ENCODE measurements at places on chromosomes 11 and 22. TPM values are rescaled to one million over a fixed set of nuclear protein-coding genes. Genes with fewer than 3 reads are reported as not detected.

DNA sequence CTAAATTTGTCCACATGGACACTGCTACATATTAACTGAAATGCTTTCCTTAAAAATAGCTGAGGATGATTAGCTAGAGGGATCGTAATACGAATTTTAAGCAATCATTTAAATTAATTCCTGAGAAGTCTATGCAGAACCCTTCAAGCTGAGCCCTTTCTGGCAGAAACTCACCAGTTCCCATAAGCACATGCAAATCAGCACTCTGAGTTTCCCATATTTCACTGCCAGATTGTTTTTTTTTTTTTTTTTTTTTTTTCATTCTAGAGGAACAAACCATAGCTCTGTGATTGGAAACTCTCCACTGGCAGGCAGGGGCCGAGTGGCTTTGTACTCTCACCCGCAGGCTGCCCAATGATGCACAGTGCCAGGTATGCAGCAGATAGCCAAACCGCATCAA lies 145.6 kb downstream of the EFCAB6 start:
- no peaks in the 10 kb centered on the region for H3K4me1 ChIP-seq
- H3K27me3 ChIP-seq, result peaks cover 2% of the 10 kb centered on the region
- H3K36me3 ChIP-seq, result no peaks in the 10 kb centered on the region
- no peak overlapping the region for H3K4me3 ChIP-seq

GRCh38 chr11:45904309-45904915 lies 2.7 kb downstream of the FREY1 start:
- H3K4me1 ChIP-seq, result peaks cover 18% of the 10 kb centered on the region
- DNase-seq, result no peak
- no peak overlapping the region for H3K27ac ChIP-seq
- H3K27me3 ChIP-seq, result no peaks in the 10 kb centered on the region
- no peak overlapping the region for H3K4me3 ChIP-seq
- peaks cover 1% of the 10 kb centered on the region for H3K36me3 ChIP-seq

LYVE1 gene
- total RNA-seq, result not detected

GRCh38 chr11:98277251-98277912 lies 743.4 kb upstream of the CNTN5 start:
- no peak overlapping the region for H3K27ac ChIP-seq
- no peaks in the 10 kb centered on the region for H3K4me1 ChIP-seq
- DNase-seq, result no peak
- no peak overlapping the region for H3K4me3 ChIP-seq
- H3K27me3 ChIP-seq, result no peaks in the 10 kb centered on the region

DNA sequence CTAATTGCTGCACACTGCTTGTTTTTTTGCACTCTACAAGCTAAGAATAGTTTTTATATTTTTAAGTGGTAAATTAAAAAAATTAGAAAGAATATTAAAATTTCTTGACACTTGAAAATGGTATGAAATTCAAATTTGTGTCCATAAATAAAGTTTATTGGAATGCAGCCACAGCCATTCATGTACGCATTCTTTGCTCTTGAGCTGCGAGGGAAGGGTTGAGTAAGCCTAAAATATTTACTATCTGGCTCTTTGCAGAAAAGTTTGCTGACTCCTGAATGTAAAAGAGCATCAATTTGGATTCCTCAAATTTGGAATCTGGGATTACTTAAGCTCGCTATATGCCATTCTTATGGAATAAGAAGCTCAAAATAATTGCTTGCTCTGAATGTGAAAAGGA lies 3.4 kb upstream of the ADAMTS8 start:
- H3K36me3 ChIP-seq, result no peaks in the 10 kb centered on the region
- H3K27me3 ChIP-seq, result peaks cover 13% of the 10 kb centered on the region
- H3K4me1 ChIP-seq, result peaks cover 4% of the 10 kb centered on the region
- no peak overlapping the region for H3K27ac ChIP-seq

DNA sequence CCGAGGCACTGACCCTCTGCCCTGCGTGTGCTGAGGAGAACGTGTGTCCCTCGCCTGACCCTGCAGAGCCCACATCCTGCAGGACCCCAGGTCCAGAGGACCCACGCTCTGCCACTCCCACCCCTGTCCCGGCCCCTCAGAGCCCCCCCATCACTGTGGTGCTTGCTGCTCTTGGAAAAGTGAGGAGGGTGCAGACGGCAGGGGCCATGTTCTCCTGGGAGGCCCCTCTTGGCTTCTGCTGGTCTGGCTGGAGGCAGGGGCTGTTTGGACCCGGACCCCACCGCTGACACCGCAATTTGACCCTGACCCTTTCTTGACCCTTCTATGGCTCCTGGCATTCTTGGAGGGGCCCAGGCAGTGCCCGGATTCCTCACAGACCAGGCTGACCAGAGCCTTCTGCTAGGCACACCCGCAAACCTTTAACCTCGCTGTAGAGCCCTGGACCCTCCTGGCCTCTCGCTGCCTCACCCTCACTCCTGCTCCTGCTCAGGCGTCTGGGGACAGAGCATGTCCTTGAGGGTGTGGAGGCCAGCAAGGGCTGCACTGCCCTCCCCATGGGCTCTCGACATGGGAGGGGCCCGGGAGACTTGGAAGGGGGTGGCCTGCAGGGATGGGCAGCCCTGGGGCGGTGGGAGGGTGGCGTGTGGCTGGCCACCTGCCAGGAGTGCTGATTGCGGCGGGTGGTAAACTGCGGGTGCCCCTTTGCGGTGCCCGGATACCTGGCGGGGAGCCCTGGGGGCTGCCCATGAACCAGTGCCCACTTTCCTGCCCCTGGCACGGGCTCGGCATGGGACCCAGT lies 37.0 kb upstream of the MUC5AC start:
- no peaks in the 10 kb centered on the region for H3K4me1 ChIP-seq
- DNase-seq, result no peak
- no peak overlapping the region for H3K27ac ChIP-seq
- no peaks in the 10 kb centered on the region for H3K27me3 ChIP-seq

GRCh38 chr11:70068345-70068744 lies 9.8 kb upstream of the ANO1 start:
- no peaks in the 10 kb centered on the region for H3K36me3 ChIP-seq
- H3K27me3 ChIP-seq, result peaks cover 3% of the 10 kb centered on the region
- H3K27ac ChIP-seq, result no peak overlapping the region
- H3K4me1 ChIP-seq, result no peaks in the 10 kb centered on the region
- H3K4me3 ChIP-seq, result no peak overlapping the region

KLHDC7B gene
- total RNA-seq, result 5.9 TPM

ARHGAP42 gene
- total RNA-seq, result not detected

SOX10 gene
- total RNA-seq, result not detected

- H3K27me3 ChIP-seq, result no peaks in the 10 kb centered on the region
- DNase-seq, result no peak
- H3K4me3 ChIP-seq, result no peak overlapping the region
- H3K36me3 ChIP-seq, result no peaks in the 10 kb centered on the region
These were observed 237.6 kb downstream of the OR4A5 start for GRCh38 chr11:54944211-54944610.

AGBL2 gene
- 11.0 TPM for total RNA-seq

DNA sequence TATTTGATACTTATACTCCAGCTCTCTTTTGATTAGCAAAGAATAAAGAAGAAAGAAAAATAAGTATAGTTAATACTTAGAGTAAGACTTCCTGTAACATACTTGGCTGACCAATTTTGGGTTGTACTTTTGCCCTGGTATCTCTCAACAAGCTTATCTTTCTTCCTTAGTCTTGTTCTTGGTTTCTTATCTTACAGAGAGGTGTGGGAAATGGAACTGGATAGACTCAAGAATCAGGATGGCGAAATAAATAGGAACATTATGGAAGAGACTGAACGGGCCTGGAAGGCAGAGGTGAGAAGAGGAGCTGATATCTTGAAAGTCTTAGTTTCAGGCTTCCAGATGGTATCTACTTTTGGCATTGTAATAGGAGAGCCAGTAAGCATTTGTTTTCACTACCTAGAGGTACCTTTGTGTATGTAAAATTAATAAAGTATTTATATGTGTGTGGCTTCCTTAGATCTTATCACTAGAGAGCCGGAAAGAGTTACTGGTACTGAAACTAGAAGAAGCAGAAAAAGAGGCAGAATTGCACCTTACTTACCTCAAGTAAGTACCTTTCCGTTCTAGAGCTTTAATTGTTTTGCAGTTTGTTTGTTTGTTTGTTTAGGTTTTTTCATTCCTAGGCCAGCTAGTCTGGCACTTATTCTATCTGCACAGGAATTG lies 11.3 kb upstream of the BACE1-AS start:
- peak overlapping the region; percentile 81 for H3K27ac ChIP-seq
- H3K36me3 ChIP-seq, result peaks cover 24% of the 10 kb centered on the region
- H3K4me1 ChIP-seq, result peaks cover 67% of the 10 kb centered on the region
- peak overlapping the region; percentile 95 for H3K4me3 ChIP-seq
- no peaks in the 10 kb centered on the region for H3K27me3 ChIP-seq

DNA sequence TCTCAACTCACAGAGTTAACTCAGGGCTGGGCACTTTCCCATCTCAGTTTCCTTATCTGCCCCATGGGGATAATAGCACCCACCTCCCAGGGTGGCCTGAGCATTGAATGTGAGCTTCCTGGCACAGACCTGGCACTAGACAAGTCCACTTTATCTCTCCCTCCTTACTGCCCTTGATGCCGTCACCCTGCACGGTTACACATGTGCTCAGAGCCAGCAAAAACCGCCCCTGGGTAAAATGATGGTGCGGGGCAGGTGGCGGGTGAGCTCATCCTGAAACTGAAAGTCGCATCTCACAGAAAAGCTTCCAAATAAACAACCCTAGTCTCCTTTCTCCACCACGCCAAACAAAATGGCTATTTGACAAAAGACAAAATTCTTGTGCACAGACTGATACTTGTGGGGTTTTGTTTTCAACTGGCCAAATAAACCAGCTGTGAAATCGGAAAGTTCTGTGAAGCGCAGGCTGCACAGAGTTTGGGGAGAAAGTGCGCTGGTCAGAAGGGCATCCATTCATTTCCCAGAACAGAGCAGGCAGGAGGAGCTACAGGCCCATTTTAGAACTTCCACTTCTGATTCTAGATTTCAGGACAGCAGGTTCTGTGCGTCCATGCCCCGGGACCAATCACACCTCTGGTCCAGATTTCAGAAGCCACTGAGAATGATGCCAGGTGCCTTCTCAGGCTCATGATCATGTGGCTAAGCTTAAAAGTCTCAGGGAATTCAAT lies 138.1 kb downstream of the SHANK2 start:
- H3K36me3 ChIP-seq, result no peaks in the 10 kb centered on the region
- no peak overlapping the region for H3K27ac ChIP-seq
- H3K27me3 ChIP-seq, result no peaks in the 10 kb centered on the region

DNA sequence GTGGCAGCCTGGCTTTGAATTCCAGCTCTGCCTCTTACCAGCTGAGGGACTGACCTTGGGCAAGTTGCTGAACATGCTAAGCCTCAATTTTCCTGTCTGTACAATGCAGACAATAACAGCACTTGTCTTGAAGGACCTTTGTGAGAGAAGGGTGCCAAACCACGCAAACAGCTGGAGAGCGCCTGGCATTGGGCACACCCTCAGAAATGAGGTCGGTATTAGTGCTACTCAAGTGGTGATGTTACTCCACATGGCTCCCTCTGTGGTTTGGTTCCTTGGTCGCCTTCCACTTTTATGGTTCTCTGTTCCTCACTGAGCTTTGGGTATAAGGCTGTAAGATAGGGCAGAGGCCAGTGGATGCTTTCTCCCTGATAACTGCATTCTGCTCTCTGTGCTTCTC lies 8.2 kb downstream of the UBASH3B start:
- H3K4me3 ChIP-seq, result no peak overlapping the region
- peaks cover 60% of the 10 kb centered on the region for H3K4me1 ChIP-seq
- no peak for DNase-seq
- no peaks in the 10 kb centered on the region for H3K27me3 ChIP-seq
- H3K27ac ChIP-seq, result no peak overlapping the region

GRCh38 chr11:57425565-57426438 lies 1.1 kb downstream of the SLC43A3 start:
- no peak for DNase-seq
- H3K36me3 ChIP-seq, result peaks cover under 1% of the 10 kb centered on the region
- peak overlapping the region; percentile 82 for H3K4me3 ChIP-seq
- H3K27ac ChIP-seq, result peak overlapping the region; percentile 78
- no peaks in the 10 kb centered on the region for H3K27me3 ChIP-seq

DNA sequence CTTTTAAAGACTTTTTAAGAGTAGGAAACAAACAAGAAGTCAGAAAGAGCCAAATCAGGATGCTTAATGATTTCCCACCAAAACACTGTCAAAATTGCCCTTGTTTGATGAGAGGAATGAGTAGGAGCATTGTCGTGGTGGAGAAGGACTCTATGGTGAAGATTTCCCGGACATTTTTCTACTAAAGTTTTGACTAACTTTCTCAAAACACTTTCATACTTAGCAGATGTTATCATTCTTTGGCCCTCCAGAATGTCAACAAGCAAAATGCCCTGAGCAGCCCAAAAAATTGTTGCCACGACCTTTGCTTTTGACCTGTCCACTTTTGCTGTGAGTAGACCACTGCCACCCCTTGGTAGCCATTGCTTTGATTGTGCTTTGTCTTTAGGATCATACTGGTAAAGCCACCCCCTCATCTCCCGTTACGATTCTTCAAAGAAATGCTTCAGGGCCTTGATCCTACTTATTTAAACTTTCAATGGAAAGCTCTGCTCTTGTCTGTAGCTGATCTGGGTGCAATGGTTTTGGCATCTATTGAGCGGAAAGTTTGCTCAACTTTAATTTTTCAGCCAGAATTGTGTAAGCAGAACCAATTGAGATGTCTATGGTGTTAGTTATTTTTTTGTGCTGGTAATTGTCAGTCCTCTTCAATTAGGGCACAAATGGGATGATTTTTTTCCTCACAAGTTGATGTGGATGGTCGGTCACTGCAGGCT lies 67.2 kb downstream of the ADM start:
- no peak for DNase-seq
- no peaks in the 10 kb centered on the region for H3K27me3 ChIP-seq
- no peaks in the 10 kb centered on the region for H3K36me3 ChIP-seq

DNA sequence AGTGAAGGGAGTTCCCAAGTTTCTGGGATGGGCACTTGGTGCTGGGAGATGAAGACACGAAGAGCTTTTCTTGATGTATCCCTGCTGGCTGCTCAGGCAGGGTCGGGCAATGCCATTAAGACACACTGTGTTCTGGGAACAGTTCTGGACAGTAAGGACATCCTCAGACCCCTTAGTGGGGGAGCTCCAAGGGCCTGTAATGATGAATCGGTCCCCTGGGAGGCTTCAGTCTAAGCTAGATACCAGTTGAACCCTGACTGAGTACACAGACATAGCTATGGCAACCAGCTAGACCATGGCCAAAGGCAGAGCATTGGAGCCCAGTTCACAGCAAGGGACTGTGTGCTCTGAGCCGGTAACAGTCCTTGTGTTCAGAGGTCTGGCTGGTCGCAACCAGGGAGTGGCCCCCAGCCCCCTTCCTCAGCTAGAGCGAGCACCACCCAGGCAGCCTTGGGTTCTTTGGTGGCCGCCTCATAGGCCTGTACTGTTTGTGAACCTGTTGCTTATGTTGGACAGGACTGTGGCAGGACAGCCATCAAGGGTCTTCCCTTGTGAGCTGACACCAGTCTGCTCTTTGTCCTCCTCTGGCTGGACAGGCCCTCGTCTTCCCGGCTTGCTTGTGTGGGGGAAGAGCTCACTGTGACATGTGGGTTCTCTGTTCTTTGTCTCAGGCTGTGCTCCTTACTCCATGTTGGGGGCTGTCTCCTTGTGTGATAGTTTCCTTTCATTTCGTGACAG lies 25.0 kb downstream of the MED15 start:
- H3K4me3 ChIP-seq, result no peak overlapping the region
- H3K27me3 ChIP-seq, result no peaks in the 10 kb centered on the region
- DNase-seq, result no peak
- H3K36me3 ChIP-seq, result peaks cover 44% of the 10 kb centered on the region
- peaks cover 38% of the 10 kb centered on the region for H3K4me1 ChIP-seq
